GOT3 (cell line): ENCODE measurements at places on chromosomes 6 and 20.

- DNase-seq: no peak
Observed at GRCh38 chr6:39508515-39508914, 186.0 kb upstream of the KCNK16 start.

- no peak for DNase-seq
Observed at GRCh38 chr6:163420289-163420614, 5.7 kb downstream of the QKI start.

GRCh38 chr20:35039846-35040489 is 52.6 kb downstream of the TRPC4AP start:
- no peak for DNase-seq

GRCh38 chr6:134806180-134806798 is 143.6 kb downstream of the ALDH8A1 start:
- DNase-seq: no peak

GRCh38 chr6:41294214-41294872 is 7.9 kb upstream of the TREM1 start:
- no peak for DNase-seq
